ENCODE measurements at places on chromosomes 16 and 17.

GRCh38 chr17:68205808-68206720 lies 41.8 kb upstream of the AMZ2 start:
- DNase-seq = no peak

GRCh38 chr17:44539673-44540072 lies 17.6 kb upstream of the FZD2 start:
- DNase-seq = no peak

- no peak for DNase-seq
Measured at GRCh38 chr16:50859628-50860360, 117.9 kb downstream of the CYLD start.

DNA sequence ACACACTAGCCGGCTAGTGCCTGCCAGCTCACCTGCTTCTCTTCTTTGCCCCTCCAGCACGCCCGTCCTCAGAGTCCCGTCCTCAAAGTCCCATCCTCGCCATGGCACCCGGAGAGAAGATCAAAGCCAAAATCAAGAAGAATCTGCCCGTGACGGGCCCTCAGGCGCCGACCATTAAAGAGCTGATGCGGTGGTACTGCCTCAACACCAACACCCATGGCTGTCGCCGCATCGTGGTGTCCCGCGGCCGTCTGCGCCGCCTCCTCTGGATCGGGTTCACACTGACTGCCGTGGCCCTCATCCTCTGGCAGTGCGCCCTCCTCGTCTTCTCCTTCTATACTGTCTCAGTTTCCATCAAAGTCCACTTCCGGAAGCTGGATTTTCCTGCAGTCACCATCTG lies 3.6 kb downstream of the SCNN1G start:
- DNase-seq = no peak

- DNase-seq = no peak
Measured at GRCh38 chr16:67116388-67117311, 6.9 kb downstream of the PHAF1 start.

GRCh38 chr16:63185235-63185780 lies 1149.1 kb upstream of the CDH8 start:
- DNase-seq = no peak

- no peak for DNase-seq
Measured at GRCh38 chr16:30637944-30638343, 12.8 kb upstream of the PRR14 start.

DNA sequence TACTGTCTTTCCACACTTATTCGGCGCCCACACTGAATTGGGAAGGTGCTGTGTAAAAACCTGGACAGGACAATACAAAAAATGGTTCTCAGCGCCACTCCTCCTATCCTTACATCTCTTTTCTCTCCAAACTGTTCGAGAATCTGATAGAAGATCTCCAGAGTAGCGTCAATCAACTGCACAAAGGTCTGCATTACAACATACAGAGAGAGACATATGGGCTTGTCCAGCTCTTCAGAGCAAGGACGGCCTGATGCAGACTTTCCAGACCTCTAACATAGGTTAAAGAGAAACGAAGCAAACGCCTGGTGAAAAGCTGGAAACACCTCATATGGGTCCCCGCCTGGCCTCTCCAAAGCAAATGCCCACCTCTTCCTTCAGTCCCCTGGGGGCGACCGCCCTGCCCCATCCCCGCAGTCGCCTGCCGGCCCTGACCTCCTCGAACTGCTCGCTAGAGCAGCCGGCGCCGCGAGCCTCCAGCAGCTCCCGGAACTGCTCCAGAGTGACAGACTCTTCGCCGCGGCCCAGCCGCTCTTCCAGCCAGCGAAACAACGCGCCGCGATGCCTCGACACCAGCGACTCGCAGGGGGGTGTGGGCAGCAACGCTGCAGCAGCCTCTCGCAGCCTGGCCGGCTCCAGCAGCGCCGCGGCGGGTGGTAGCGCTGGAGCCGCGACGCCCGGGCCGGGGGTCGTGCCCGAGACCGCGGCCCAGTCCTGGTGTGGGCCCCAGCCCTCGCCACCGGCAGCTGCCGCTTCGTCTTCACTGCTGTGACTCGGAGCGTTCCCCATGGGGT lies 526 bp downstream of the ZZEF1 start:
- no peak for DNase-seq

GRCh38 chr16:21071741-21072140 lies 78.9 kb downstream of the DNAH3 start:
- DNase-seq = no peak

GRCh38 chr17:76554131-76554530 lies 14.3 kb downstream of the PRCD start:
- DNase-seq = no peak

- DNase-seq = no peak
Measured at GRCh38 chr16:968620-969019, 2.2 kb downstream of the LMF1 start.

- no peak for DNase-seq
Measured at GRCh38 chr17:32191306-32191705, 49.0 kb downstream of the RHOT1 start.

GRCh38 chr17:74192950-74193781 lies 10.3 kb upstream of the RPL38 start:
- no peak for DNase-seq

DNA sequence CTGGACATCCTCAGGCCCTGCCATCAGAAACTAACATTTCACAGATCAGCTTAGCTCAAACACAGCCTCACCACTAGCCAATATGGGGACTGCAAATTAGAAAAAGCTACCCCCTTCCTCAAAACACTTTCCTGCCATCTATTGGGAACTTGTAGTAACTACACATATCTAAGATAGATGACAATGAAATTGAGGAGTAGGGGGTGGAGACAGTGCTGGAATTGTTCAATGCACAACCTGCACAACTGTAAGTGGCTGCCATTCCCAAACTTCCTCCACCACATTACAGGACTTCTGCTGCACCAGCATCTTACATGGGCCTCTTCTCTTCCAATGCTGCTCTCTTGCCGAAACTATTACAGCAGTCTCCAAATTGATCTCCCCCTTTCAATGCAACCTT lies 21.9 kb downstream of the AIPL1 start:
- no peak for DNase-seq

GRCh38 chr16:4386951-4387565 lies 15.4 kb downstream of the VASN start:
- DNase-seq = no peak

Measured in stimulated activated CD4-positive, alpha-beta T cell treated with anti-CD3 and anti-CD28 coated beads, Interleukin-1b, Interleukin-23, amount 100 ng/mL, for 1 hour (primary cell).